ENCODE measurements at places on chromosomes 2 and 18.

- no peak for DNase-seq
Observed at GRCh38 chr2:15895615-15896469, 44.5 kb upstream of the MYCN start.

DNA sequence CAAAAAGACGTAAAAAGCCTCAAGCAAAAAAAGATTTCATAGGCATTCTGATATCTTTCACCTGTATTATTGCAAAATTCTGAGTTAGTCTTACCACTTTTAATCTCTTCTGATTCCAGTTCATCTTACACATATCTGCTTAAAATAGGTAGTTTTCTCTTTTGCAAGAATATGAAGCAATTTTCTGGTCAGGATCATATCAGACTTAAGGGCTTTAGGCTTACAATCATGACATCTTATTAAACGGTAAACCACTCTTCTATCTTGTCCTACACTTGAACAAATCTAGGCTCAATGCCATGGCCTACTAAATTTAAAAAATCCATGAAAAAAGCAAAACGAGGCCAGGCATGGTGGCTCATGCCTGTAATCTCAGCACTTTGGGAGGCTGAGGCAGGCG lies 50.1 kb upstream of the GAREM1 start:
- DNase-seq: no peak

GRCh38 chr2:186641132-186641806 lies 51.4 kb downstream of the ITGAV start:
- DNase-seq: no peak

- DNase-seq: no peak
Observed at GRCh38 chr18:51168026-51168742, 29.3 kb downstream of the MEX3C start.

- DNase-seq: no peak
Observed at GRCh38 chr2:56231361-56231760, 47.6 kb downstream of the CCDC85A start.

- no peak for DNase-seq
Observed at GRCh38 chr2:41922177-41922576, 125.6 kb upstream of the PKDCC start.

DNA sequence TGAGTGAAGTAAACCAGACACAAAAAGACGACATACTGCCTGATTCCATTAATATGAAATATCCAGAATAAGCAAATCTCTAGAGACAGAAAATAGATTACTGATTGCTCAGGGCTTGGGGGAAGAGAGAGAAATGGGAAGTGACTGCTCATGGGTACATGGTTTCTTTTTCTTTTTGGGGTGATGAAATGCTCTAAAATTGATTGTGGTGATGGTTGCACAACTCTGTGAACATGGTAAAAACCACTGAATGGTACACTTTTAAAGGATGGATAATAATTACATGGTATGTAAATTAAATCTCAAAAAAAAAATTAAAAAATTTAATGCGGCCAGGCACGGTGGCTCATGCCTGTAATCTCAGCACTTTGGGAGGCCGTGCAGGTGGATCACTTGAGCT lies 39.3 kb downstream of the RPL31 start:
- no peak for DNase-seq

DNA sequence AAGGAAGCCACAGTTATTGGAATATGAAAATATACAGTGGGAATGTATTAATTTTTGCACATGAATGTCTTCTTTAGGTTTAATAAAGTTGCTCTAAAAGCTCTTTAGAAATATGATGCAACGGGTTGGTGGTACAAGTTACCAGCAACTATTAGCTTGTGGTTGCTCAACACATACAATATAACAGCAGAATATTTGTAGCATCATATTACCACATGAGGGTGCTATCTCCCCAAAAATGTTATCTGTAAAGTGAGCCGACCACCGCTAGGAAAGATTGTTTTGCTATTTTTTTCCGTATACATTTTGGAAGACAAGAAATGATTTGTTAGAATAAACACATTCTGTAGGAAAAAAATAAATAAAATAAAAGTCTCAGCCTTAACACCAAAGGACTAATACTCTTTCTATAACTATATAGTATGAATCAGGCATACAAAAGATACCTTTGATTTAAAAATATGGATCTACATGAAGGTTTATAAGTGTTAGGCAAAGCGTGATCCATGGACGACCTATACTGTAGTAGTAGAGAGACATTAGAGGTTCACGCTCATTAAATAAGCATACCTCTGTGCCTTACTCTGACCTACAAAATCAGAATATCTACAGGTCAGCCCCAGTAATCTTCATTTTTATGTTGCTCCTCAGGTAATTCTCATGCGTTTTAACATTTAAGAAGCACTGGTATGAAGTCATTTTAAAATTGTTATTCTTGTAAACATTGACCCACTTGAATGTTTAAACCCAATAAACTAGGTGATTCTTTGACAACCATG lies 1110.6 kb upstream of the ACVR2A start:
- no peak for DNase-seq

DNA sequence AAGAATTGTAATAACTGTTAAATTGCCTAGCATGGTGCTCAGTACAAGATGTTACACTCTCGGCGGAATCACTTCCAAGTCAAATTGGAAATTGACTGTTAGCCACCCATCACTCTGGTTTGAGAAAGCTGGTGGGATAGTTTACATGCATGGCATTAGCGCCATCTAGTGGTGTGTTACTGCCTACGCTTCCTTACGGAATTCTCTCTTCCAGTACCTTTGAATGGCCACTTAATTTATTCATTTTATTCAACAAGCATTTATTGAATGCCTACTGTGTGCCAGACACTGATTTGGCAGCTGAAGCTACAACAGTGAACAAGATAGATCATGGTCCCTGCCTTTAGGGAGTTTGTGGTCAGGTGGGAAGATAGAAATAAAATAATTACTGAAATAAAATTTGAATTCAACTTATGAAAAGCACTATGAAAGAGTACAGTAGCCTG lies 171.2 kb downstream of the TMEM247 start:
- peak; percentile 58 for DNase-seq

DNA sequence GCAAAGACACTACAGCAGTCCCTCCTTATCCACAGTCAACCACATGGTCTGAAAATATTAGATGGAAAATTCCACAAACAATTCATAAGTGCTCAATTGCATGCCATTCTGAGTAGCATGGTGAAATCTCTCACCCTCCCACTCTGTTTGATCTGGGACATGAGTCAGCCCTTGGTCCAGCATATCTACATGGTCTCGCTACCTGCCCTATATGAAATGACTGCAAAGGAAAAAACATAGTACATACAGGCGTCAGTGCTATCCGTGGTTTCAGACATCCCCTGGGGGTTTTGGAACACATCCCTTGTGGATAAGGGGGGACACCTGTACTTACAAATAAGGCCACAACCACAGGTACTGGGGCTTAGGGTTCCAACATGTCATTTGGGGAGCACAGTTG lies 73.7 kb downstream of the CABLES1 start:
- DNase-seq: no peak

- no peak for DNase-seq
Observed at GRCh38 chr2:25606892-25607291, 66.5 kb downstream of the DTNB start.

DNA sequence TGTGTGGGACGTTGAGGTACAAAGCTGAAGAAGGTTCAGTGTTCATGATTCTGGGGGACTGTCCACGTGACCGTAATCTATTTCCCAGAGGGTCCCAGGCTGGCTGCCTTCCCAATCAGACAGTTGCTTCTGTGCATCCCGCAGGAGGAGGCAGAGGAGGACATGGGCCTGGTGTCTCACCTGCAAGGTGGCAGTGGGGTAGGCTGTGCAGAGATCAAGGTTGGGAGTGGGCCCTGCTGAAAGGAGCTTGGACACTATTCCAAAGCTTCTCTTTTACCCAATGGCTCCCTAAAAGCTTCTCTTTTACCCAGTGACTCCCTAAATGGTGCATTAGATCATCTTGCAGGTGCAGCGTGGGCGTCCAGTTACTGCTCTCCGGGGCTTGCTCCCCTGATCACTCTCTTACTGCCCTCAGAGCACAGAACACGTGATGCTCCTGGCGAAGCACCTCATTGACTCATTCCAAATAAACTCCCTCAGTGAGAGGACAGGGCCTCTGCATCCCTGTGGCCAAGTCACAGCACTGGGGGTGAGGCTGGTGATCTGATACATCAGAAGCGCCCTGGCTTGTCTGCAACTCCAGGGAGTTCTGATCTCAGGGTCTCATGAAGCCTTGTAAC lies 41.5 kb downstream of the RNF144A start:
- no peak for DNase-seq

DNA sequence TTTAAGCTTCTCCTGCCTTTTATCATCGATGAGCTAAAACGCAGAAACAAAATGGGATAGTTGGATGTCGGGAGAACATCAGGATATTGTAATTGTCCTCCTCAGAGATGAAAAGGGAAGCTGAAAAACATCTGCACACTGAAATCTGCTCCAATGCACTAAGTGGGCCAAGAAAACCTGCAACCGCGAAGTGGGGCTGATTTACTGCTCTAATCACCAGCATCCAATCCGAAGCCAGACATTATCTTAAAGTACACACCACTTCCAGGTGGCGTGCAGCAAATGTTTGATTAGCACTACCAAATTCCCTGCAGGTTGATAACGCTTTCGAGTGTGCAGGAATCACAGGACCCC lies 230.3 kb upstream of the SLC14A2 start:
- DNase-seq: no peak

DNA sequence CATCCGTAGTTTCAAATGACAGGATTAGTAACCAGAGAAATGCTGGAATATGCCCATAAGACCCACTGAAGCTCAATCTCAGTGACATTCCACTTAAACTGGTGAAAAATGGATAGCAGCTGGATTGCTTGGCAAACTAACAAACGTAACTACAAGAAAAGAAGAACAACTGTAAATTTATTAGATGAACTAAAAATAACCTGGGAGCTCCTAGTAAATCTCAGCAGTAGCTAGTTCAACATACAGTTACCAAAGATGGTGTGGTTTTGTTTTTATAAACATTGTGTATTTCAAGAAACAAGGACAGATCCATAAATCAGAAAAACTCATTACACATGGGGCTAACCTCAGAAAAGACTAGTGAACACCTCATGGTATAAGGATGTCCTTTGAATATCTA lies 531.9 kb downstream of the XIRP2 start:
- DNase-seq: no peak

DNA sequence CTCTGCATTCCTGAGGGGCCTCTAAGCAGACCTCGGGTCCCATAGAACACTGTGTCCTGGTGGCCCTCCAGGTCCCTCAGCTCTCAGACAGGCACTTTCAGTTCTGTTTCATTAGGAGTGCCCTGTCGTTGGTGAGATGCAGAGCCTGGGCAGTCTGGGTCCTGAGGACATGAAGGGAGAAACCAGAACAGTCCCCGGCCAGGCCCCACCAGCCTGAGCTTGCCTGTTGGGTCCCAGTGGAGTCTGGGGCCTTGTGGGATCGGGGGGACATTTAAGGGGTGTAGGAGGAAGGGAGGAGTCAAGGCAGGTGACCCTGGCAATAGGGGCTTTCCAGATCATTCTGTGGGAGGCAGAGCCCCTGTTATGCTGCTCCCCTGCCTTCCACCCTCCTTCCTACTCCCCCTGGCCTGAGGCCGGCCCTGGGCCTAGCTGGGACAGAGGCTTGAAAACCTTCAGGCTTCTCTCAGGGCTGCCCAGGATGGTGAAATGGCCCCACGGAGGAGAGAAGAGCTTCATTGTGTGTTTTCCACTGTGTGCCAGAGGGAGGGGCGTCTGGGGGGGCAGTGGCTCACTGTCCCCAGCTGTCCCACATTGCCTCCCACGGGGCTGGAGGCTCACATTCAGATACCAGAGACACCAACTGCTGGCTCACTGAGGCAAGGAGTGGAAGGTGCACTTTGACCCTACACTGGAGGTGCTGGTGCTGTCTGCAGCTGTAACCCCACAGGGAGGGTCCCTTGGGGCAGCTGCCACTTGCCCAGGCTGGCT lies 26.6 kb upstream of the CATIP start:
- DNase-seq: no peak
